ENCODE measurements at places on chromosomes 7 and 10. TPM values are rescaled to one million over a fixed set of nuclear protein-coding genes. Genes with fewer than 3 reads are reported as not detected.

EBLN1 gene
- not detected for total RNA-seq

SPDYE18 gene
- not detected for total RNA-seq

H2BK1 gene
- total RNA-seq = not detected

GDF2 gene
- total RNA-seq = not detected

MBL2 gene
- total RNA-seq = not detected

DNA sequence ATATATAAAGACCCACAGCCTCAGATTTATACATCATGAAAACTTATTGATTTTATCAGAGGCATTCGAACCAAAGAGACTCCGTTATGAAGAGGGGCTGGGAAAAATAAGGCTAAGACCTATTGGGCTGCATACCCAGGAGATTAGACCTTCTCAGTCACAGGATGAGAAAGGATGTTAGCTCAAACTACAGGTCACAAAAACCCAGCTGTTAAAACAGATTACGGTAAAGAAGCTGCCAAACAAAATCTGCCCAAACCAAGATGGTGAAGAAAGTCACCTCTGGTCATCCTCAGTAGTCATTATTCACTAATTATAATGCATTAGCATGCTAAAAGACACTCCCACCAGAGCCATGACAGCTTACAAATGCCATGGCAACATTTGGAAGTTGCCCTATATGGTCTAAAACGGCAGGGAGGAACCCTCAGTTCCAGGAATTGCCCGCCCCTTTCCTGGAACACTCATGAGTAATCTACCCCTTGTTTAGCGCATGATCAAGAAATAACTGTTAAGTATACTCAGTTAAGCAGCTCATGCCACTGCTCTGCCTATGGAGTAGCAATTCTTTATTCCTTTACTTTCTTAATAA lies 362.5 kb upstream of the PCDH15 start:
- H3K27ac ChIP-seq = no peak overlapping the region
- H3K4me3 ChIP-seq = no peak overlapping the region
- H3K36me3 ChIP-seq = no peaks in the 10 kb centered on the region
- no peaks in the 10 kb centered on the region for H3K4me1 ChIP-seq

- H3K4me3 ChIP-seq = no peak overlapping the region
- peaks cover 31% of the 10 kb centered on the region for H3K36me3 ChIP-seq
- no peak for DNase-seq
- peaks cover 58% of the 10 kb centered on the region for H3K4me1 ChIP-seq
- H3K27ac ChIP-seq = no peak overlapping the region
- H3K27me3 ChIP-seq = no peaks in the 10 kb centered on the region
These were observed 33.0 kb downstream of the RALA start for GRCh38 chr7:39656415-39656814.

DNA sequence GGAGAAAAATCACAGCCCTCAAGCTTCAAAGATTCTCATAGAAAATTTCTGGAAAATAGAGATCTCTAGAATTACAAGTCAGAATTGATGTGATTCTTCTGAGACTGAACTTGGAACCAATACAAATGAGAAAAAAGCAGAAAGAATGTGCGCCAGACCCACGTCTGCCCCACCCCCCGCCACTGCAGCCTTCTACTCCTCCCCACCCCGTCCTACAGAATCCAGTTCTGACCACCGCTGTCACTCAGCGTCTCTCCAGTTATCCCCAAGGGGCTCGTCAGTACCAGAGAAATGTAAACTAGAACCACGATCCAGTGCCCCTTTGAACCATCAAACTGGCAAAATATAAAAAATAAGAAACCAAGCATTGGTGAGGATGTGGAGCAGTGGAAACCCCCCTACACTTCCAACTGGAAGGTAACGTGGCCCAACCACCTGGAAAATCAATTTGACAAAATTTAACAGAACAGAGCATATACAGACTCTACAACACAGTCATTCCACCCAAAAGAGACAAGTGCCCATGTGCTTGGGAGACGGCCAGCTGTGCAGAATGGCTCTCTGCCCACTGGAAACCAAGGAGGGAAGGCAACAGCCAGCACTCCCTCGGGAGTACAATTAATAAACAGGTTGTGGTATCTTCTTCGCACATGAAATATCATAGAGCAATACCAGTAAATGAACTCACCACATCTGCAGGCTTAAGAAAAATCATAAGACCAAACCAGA lies 397.9 kb downstream of the TNS3 start:
- H3K36me3 ChIP-seq = no peaks in the 10 kb centered on the region
- H3K27me3 ChIP-seq = peaks cover 34% of the 10 kb centered on the region
- no peak for DNase-seq
- no peak overlapping the region for H3K27ac ChIP-seq

DNA sequence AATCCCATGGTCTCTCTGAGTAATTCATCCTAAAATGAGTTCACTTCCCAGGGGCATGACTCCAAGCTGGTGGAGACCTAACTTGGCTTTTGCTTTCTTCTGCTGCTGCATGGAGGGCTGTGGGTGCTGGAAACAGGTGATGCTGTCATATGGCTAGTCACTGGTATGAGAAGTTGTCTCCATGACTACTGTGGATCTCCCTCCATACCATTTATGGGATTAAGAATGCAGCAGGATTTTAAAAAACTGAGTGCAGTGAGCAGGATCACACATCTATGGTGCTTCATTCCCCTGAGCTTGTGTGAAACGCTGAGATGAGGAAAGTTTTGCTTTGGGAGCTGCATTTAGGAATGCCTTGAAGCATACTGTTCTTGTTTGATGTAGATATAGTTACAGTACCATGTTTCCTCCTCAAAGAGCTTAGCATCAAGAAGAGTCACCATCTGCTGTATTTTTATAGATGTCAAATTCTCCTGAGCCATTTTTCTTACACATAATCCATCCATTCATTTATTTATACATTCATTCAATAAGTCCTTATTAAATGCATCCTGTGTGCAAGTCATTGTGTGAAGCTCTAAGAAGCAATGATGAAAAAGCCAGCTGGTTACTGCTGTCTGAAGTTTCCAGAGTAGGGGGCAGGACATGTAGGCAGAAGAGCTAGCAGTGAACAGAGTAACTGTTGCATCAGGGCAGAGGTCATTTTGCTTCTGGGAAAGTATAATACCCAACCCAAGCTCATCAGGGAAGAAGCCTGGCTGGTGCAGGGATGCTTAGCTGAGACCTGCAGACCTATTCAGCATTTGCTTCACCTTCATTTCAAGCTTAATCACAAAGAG lies 534.8 kb downstream of the AUTS2 start:
- no peak overlapping the region for H3K4me3 ChIP-seq
- H3K27me3 ChIP-seq = no peaks in the 10 kb centered on the region
- no peak overlapping the region for H3K27ac ChIP-seq
- no peaks in the 10 kb centered on the region for H3K36me3 ChIP-seq

DNA sequence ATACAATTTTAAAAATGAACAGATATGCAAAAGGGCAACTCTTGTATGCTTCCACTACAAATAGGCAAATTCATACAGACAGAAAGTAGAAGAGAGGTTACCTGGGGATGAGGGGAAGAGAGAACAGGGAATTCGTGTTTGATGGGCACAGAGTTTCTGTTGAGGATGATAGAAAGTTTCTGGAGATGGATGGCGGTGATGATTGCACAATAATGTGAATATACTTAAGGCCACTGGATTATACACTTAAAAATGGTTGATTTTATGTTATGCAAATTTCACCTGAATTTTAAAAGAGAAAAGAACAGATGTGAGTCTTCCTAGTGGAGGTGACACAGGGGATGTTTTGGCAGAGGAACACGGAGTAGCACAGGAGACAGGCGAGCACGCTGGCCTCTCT lies 89.3 kb downstream of the TEX36 start:
- no peak for DNase-seq
- H3K36me3 ChIP-seq = no peaks in the 10 kb centered on the region
- H3K4me1 ChIP-seq = no peaks in the 10 kb centered on the region
- H3K4me3 ChIP-seq = no peak overlapping the region
- H3K27ac ChIP-seq = no peak overlapping the region

DNA sequence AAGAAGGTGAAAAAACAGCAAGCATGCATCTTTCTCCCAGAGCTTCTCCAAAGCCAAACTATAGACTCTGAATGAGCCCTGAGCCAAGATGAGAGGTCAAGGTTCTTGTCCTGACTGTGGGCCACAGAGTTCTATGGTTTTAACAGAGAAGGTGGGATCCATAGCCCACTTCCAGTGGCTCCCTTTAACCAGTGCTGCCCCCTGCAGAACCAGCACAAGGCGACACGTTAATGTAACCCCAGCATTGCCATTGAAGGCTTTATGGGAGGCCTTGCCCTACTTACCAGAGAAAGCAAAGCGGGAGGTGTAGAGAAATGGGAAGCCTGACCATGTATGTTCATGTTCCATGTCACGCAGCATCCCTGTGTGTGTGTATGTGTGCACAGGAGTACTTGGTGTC lies 243.6 kb downstream of the PRPF18 start:
- DNase-seq = no peak
- peaks cover 33% of the 10 kb centered on the region for H3K36me3 ChIP-seq
- H3K4me1 ChIP-seq = peaks cover 38% of the 10 kb centered on the region
- peaks cover 1% of the 10 kb centered on the region for H3K27me3 ChIP-seq
- H3K4me3 ChIP-seq = no peak overlapping the region

All from HFFc6 (cell line).